ENCODE measurements at places on chromosomes 4 and X.
A peak's percentile ranks its signal among the peaks of the same experiment; 100 is the strongest.

DNA sequence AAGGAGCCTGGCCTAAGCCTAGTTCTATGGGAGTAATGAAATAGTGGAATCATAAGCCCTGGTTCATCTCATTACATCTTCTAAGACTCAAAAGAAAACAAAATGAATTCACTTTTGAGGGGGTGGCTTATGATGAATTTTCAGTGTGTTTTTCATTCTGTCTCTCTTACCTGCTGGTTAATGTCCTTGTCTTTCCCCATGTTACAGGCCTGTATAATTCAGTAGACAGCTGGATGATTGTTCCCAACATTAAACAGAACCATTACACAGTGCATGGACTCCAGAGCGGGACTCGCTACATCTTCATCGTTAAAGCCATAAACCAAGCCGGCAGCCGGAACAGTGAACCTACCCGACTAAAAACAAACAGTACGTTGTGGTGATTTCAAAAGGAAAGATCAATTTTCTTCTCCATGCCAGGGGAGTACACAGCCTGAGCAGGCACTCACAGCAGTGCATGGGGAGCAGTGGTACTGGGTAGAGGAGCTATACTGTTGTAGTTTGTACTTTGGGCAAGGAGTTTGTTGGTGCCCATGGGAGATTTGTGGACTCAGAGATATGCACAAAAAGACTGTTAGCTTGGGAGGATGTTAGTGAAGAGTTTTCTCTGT is 57.9 kb downstream of the TEX13B start:
- DNase-seq: no peak

DNA sequence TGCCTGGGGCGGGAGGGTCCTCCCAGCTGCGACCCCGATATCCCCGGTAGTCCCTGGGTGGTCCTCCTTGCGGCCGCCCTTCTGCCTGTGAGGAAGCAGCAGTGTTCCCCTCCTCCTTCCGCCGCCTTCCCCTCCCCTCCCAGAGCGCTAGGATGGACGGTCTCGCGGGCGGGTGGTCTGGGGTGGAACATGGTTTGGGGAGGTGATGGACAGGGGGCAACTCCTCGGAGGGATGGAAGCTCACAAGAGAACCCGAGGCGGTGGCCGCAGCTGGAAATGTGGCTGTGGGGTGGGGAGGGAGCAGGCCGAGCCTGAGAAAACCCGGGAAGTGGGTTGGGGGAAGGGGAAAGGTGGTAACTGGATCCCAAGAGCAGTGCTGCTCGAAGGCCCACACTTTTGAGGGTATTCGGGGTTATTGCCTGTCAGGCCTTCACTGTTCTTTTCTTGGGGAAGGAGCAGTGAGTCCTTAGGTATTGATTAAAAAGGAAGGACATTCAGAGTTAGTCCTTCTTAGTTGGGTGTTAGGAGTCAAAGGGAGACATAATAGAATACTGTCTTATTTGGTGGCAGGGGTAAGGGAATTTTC is 581 bp downstream of the UBE2K start:
- peak; percentile 62 for DNase-seq

GRCh38 chr4:74038086-74038424 is 434 bp downstream of the CXCL3 start:
- DNase-seq: no peak

- no peak for DNase-seq
Observed at GRCh38 chr4:173433447-173433846, 34.5 kb upstream of the SCRG1 start.
